Omental fat pad (tissue), 4 donors: ENCODE measurements at places on chromosomes 5 and 9. TPM values are rescaled to one million over a fixed set of nuclear protein-coding genes. Genes with fewer than 3 reads are reported as not detected.

GRCh38 chr9:109309282-109309681 lies 11.6 kb downstream of the EPB41L4B start:
- no peak for DNase-seq

Gene PCA3
- total RNA-seq, result 0.84 TPM

DNA sequence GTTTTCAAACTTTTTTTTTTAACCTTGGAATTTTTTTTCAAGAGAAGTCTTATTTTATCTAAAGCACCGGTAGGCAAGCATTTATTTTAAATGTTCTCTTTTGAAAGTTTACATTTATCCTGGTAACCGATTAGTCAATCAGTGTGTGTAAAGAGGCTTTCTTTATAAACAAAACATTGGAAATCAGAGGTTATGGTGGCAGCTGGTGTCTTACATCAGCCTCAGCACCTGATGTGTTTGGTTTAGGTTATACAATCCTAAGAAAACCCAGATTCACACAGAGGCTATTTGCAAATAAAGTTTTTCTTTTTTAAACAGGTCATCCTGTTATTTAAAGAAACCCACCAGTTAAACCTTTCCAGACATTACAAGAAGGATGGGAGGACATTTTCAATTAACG lies 173.3 kb upstream of the GDNF start:
- no peak for DNase-seq

DNA sequence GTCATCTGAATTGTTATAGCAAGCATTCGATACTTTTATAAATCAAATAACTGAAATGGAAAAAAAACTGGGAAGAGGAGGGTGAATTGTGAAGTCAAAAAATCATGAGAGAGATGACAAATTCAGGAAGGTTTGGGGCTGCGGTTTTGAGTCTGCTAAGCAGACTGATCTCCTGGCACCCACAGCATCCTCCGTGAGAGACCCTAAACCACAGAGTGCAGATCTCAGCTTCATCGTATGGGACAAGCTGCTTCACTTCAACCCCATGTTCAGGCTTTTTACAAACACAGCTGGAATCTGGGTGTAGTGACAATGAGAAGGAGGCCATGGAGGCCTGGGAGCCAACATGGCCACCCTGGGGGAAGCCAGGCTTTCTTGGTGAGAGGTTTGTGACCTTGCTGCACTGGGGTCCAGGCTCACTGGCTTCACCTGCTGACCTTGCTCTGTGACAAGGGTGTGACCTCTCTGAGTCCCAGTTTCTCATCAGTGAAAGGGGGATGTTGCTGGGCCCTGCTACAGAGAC lies 19.4 kb downstream of the USP20 start:
- DNase-seq, result no peak

Gene FBXL17
- total RNA-seq, result 10.9 TPM

- DNase-seq, result no peak
Observed at GRCh38 chr9:22055090-22055489, 46.0 kb upstream of the CDKN2B start.

Gene OSMR
- 110 TPM for total RNA-seq
